ENCODE measurements at places on chromosomes 16 and 17.

GRCh38 chr16:89506113-89506504 lies 2.1 kb upstream of the SPG7 start:
- no peak for DNase-seq

- no peak for DNase-seq
Measured at GRCh38 chr17:68682903-68683302, 81.7 kb upstream of the FAM20A start.

- no peak for DNase-seq
Measured at GRCh38 chr17:1533661-1534325, 17.4 kb upstream of the INPP5K start.

DNA sequence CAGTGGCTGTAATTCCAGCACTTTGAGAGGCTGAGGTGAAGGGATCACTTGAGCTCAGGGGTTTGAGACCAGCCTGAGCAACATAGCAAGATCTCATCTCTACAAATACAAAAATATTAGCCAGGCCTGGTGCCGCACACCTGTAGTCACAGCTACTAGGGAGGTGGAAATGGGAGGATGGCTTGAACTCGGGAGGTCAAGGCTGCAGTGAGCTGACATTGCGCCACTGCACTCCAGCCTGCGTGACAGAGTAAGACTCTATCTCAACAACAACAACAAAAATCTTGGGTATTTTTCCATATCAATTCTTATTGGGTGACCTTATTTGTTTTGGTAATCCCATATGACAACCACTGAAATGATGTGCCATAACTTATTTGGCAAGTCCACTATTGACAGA lies 52.6 kb downstream of the SCNN1G start:
- DNase-seq, result no peak

- no peak for DNase-seq
Measured at GRCh38 chr16:53093162-53093744, 38.5 kb downstream of the CHD9 start.

- no peak for DNase-seq
Measured at GRCh38 chr16:72188541-72188940, 16.6 kb upstream of the PMFBP1 start.

GRCh38 chr16:85293904-85294642 lies 181.8 kb upstream of the CIBAR2 start:
- no peak for DNase-seq

GRCh38 chr16:89954462-89954861 lies 5.9 kb downstream of the DEF8 start:
- DNase-seq, result no peak

DNA sequence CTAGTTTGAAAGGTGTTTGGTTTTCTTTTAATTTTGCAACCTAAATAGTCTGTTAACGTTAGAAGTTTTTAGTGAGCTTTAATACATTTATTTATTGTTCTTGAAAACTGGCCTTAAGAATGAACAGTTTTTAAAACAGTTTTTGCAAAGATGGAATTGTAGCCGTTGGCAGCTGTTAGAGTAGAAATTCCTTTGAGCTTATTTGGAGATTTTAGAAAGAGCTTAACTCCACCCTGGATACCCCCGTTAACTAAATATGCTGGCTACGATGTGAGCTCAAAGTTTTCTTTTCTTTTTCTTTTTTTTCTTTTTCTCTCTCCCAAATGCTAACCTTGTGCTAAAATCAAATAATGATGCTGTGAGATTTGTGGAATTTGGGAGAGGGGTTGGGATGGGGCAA lies 75.2 kb downstream of the COX10 start:
- no peak for DNase-seq

- DNase-seq, result no peak
Measured at GRCh38 chr17:9522074-9522473, 53.5 kb downstream of the STX8 start.

- DNase-seq, result no peak
Measured at GRCh38 chr17:7858522-7858810, 663 bp downstream of the CYB5D1 start.

DNA sequence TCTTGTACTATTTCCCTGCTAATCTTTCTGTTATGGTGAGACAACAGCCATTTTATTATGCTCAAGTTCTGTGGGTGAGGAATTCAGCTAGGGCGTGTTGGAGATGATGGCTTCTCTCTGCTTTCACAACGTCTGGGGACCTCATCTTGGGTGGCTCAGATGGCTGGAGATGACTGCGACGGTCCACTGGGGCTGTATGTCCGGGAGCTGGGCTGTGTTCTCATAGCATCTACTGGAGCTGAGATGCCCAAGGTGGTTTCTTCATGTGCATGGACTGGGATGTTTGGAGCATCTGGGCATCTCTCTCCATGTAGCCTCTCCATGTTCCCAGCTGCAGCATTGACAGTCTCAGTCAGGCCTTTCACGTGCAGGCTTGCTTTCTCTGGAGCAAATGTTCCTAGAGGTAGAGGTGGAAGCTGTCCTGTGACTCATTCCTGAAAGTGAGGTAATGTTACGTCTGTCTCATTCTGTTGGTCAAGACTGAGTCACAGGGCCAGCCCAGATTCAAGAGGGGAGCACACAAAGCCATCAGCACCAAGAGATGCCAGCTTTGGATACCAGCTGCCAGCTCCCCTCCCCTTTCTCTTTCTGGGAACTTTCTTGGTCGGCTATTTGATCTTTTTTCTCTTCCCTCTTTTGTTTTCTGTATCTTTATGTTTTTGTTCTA lies 96.2 kb downstream of the RAP1GAP2 start:
- no peak for DNase-seq

DNA sequence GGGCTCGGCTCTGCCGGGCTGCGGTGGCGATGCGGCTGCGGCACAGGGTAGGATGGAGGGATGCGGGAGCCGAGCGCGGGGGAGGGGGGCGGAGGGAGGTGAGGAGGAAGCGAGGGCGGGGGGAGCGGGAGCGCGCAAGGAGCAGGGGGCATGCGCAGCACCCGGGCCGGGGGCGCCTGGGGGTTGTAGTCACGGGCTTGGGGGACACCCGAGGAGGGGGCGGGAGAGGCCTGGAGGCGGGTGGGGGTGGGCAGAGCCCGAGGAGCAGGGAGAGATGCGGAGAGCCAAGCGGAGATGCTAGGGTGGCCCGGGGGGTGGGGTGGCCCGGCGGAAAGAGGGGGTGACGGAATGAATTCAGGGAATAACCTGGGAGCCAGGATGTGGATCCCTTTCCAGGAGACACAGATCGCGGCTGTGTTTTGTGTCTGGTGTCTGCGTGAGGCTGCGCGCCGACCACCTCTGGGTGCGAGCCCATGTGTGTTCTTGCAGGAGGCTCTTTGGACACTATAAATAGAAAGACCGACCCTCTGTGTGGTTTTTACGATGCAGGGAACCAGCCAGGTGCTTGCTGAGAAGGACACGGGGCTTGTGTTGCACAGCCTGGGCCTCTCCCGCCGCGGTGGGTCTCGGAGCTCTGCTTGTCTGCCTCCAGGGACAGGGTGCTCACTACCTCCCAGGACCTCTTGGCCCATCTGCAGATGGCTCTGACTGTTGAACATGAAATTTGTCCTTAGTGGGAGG lies at the start of gene STX1B:
TSS of gene STX1B (minus strand) at position 54 of the 741 bp plus-strand sequence. CDS start 242 bp downstream, outside the sequence.
- DNase-seq, result peak; percentile 24

- peak; percentile 74 for DNase-seq
Measured at GRCh38 chr17:44708401-44709263, at the start of gene DBF4B. Gene DBF4B (plus strand): TSS chr17:44708665. CDS start chr17:44708821, 156 bp downstream.

DNA sequence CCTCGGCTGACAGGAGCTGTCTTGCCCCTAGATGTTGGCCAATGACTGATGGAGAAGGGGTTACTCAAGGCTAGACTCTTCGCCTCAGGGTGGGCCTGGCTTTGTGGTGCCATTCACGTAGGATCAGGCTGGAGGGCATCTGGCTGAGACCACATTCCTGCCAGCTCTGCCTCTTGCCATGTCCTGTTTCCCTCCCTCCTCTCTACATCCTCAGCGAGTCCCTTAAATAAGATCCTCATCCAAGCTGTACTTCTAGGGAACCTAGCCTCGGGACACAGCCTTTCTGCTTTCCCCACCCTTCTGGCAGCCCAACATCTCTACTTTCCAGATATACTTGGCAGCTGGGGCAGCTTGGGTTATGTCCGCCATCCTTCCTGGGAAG lies 27.9 kb upstream of the EFCAB13 start:
- no peak for DNase-seq

- no peak for DNase-seq
Measured at GRCh38 chr16:35398180-35398579, 1938.8 kb downstream of the TP53TG3F start.

GRCh38 chr16:64711026-64711425 lies 410.8 kb downstream of the CDH11 start:
- DNase-seq, result no peak

DNA sequence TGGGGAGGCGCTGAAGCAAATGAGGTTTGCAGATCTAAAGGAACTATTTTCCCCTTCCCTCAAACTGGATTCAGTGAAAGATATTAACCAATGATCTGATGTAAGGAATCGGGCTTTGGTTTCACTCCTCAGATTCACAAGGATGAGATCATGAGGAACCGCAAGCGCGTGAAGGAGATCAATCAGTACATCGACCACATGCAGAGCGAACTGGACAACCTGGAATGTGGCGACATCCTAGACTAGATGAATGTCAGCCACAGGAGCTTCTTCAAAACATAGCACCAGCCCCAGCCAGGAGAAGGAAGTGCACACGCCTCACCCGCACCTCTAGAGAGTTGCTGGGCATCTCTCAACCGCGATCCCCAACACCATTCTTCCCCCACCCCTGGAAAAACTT lies 22.5 kb downstream of the ATPAF2 start:
- no peak for DNase-seq

DNA sequence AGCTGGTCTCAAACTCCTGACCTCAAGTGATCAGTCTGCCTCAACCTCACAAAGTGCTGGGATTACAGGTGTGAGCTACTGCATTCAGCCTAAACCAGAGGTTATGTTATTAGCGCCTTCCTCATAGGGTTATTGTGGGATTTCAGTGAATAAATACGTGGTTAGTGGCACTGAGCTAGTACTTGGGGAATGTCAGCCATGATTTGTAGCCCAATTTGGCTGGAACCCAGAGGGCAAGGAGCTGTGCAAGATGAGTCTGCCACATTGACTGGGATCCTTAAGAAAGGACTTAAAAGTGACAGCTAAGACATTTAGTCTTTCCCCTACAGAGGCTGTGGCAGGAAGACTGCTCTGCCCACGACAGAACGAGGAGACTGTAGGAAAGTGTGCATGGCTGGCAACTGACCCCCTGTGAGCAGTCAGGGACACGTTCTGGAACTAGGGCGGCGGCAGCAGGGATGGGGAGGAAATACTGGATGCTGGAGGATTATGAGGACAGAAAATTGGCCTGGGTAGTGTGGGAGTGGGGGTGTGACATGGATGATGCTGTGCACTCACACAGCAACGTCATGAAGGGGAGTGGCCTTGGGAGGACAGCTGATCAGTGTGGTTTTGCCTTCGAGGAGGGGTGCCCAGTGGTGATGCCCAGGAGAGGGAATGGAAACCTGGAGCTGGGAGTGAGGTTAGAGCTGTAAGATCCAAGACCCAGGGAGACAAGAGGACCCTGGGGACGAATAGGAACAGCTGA lies 14.6 kb downstream of the ATP5PD start:
- DNase-seq, result peak; percentile 28

GRCh38 chr17:18142417-18142816 lies 33.9 kb downstream of the MYO15A start:
- no peak for DNase-seq

- no peak for DNase-seq
Measured at GRCh38 chr17:49795372-49795771, 6.9 kb downstream of the KAT7 start.
